ENCODE measurements at places on chromosomes 11 and 22.
A peak's percentile ranks its signal among the peaks of the same experiment; 100 is the strongest.

- DNase-seq: no peak
Observed at GRCh38 chr22:45205276-45205925, 35.3 kb downstream of the KIAA0930 start.

DNA sequence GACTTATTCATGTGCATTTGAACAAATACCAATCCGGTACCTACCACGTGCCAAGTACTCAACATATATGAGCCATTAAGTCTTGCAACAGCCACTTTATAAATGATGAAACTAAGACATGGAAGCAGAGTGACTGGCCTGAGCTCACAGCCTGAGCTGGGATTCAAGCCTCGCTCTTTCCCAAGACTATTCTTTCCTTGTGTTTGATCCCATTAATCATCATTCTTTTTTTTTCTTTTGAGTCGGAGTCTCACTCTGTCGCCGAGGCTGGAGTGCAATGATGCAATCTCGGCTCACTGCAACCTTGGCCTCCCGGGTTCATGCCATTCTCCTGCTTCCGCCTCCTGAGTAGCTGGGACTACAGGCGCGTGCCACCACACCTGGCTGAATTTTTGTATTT, 119.3 kb downstream of the ABTB2 start:
- DNase-seq: no peak

- no peak for DNase-seq
Observed at GRCh38 chr22:48224332-48224731, 1461.9 kb downstream of the TBC1D22A start.

GRCh38 chr11:10937385-10937771, 79.5 kb upstream of the ZBED5 start:
- no peak for DNase-seq

DNA sequence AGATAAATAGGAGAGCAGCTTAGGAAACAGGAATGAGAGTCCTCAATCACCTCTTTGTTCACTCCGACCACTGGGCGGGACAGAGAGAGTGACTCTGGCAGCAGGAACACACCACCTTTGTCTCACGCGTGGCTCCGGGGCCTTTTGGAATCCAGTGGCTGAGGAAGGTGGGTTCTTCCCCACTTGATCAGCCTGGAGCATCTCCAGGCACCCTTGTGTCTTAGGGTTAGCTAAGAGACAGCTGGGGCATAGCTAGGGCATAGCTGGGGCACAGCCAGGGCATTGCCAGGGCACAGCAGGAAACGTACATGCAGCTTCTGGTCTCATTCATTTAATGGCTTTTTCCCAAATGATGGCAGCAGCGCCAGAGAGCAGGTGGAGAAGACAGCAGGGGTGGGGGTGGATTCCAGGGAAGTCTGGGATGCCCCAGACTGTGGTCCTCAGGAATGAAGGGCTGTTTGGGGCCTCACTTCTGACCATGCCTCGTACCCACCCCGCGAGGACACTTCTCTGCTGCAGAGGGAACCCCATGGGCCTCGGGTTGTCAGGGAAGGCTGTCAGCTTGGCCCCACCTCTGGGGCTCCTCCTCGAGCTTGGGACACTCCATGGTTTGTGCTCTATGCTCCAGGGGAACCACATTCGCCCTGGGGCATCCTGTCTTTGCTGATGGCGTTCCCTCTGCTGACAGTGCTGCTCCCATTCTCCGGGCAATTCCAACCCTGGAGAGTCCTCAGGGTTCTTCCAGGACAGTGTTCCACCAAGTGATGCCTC, 30.4 kb upstream of the SHANK2 start:
- DNase-seq: no peak

DNA sequence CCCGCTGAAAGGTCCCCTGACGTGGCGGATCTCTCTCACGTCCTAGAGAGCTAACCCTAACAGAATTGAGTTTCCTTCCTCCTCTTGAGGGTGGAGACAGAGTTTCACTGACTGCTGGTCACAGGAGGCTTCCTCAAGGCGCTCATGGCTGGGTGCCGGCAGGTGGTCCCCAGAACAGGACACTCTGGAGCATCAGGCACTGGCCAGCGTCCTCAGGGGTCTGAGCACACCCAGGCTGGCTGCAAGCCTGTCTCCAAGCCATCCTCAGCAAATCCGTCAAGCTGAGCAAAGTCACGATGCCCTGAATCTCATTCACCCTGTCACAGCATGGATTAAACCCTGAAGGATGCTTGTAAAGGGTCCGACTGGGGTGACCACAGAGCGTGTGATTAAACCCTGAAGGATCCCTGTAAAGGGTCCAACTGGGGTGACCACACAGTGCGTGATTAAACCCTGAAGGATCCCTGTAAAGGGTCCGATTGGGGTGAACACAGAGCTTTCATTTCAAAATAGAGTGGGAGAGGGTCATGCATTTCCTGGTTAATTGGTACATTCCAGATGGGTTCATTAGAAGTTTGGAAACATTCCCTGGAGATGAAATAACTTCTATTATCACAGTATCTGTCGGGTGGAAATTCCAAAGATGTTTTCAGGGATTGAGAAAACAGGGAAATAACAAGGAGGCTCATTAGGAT, 473.0 kb downstream of the BRD1 start:
- DNase-seq: no peak

DNA sequence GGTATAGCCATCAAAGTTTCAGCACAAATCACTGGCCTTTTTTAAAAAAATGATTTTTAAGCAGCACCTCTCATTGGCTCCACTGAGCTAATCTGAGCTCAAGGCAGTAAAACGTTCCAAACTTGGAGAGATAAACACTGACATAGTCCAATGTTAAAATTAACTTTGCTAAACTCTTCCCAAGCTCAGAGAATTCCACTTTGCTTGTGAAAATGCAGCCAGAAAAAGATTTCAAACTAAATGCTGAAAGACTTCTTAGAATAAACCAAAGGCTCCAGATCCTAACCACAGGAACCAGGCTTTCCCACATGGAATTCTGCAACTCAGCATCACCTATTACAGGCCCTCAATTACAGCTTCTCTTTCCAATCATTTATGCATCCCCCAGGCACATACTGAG, 84.7 kb upstream of the GDPD4 start:
- DNase-seq: no peak

- no peak for DNase-seq
Observed at GRCh38 chr11:46290598-46291309, 13.3 kb downstream of the CREB3L1 start.

GRCh38 chr11:103849366-103849765, 187.1 kb upstream of the DDI1 start:
- DNase-seq: no peak

DNA sequence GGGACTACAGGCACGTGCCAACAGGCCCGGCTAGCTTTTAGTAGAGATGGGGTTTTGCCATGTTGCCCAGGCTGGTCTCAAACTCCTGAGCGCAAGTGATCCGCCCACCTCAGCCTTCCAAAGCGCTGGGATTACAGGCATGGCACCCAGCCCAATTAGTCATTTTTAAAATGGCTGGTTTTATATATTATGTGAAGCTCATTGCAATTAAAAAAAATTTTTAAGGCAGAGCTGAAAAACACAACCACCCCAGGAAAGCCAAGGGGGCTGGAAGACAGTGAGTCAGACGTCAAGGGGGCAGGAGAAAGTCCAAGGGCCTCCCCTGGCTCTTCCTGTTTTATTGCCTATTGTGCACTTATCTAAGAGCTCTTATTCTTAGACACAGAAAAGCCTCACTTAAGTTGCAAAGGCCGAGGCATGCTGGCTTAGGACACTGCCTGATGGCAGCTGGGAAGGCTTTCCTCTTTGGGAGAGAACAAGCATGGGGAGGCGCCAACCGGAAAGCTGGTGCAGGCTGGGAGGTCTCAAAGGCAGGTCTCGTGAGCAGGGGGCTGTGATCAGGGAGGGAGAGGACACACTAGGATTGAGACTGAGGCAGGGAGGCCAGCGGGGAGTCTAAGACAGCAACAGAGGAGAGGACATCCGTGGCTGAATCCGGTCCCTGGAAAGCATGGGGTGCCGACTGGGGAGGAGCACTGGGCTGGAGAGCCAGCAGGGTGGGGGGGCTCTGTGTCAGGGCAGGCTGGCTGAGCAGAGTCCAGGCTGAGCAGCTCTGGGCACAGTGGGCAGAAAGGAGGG, 11.1 kb upstream of the OSM start:
- DNase-seq: no peak

DNA sequence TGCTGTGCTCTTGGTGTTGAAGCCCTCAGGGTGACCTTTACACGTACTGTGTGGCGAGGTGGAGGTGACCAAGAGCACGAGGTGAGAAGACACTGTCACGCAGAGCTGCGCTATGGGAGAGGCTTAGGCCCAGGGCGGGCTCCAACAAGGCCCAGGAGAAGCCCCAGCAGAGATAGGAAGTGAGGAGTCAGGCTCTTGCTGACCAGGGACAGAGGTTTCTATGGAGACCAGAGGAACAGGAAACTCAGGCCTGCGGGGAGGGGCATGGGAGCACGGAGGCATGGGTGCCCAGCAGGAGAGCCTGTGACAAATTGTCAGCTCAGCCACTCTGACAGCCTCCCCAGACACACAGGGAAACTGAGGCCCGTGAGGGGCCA, 15.8 kb downstream of the DGKZ start:
- no peak for DNase-seq

- DNase-seq: no peak
Observed at GRCh38 chr22:33706100-33706499, 214.2 kb downstream of the LARGE1 start.

- DNase-seq: peak; percentile 79
Observed at GRCh38 chr11:10858439-10859325, 829 bp upstream of the ZBED5 start.

DNA sequence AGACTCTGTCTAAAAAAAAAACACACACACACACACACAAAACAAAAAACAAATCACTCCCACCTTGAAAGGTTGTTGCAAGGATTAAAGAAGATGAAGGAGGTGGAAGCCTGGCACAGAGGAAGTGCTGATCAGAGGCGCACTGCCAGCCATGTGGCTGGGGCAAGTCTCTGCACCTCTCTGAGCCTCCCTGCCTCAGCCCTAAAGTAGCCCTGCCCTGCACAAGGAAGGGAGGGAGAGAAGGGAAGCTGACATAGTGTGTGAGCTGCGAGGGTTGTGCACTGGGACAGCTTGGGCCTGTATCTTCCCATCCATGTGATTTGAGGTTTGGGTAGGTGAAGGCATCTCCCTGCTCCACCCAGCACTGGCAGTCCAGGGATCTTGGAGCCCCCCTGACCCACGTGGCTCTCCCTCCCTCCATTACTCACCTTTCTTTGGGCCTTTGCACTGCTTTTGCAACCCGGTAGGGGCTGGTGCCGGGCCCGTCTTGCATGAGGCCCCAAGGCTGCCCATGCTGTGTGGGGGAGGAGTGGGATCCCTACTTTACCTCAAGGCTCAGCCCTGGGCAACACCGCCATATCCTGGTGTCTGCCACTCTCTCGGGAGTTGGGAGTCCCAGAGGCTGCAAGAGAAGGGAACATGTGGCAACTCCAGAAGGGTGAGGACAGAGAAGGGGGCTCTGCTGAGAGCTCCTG, 30.5 kb downstream of the IFT27 start:
- DNase-seq: no peak

GRCh38 chr11:135033540-135033939, 621.5 kb upstream of the B3GAT1 start:
- DNase-seq: peak; percentile 49

GRCh38 chr11:116375221-116375620, 397.6 kb downstream of the BUD13 start:
- DNase-seq: no peak

GRCh38 chr11:102120437-102120973, 10.3 kb downstream of the YAP1 start:
- no peak for DNase-seq

DNA sequence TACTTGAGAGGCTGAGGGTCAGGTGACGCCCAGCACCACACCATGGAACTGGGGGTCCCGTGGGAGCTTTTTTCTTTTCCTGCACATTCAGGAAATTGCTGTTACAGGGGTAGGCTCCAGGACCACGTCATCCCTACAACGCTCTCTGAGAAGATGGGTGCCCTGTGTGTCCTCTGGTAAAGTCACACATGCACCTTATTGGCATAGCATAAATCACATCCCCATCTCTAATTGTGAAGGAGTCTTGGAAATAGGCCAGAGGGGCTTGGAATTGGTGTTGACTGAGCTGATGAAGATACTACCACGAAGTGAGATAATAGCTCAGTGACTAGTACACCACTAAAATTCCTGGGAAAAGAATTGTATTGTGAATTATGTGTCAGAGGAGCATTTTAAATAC, 57.6 kb downstream of the TNRC6B start:
- no peak for DNase-seq

- DNase-seq: no peak
Observed at GRCh38 chr11:95516786-95517185, 272.8 kb downstream of the FAM76B start.

DNA sequence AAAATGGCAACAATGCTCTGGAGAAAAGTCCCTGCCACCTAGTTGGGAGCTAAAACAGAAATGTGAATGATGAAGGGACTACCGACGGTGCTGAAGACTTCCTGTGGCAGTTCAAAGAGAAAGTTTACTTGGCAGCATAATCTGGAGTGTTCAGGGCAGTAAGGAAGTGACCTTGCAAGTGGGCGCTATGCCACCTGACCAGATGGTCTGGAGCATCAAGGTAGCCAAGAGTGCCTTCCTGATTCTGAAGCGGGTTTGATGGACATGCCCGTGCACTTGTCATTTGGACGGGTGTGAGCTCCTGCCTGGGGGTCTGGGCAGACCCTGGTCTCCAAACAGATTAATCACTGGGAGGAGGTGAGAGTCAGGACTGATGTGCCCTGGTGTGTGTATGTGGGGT, 1.8 kb upstream of the SNX19 start:
- no peak for DNase-seq

- DNase-seq: no peak
Observed at GRCh38 chr22:17842386-17842785, 68.1 kb upstream of the BID start.

DNA sequence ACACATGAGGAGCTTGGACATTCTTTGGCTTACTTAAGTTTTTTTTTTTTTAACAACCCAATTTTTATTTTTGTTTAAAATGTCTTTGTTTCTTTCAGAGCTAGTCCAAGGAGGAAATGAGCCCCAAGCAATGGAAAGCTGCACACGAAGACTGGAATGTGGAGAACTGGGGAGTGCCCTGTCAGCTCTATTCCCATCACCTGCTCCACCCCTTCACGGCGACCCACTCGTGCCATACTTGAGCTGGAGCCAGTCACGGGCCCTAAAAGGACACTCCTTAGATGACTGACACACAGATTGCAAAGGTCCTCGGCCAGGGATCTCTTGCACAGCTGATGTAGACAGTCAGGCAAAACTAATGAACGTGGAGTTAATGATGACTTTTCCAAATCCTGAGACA, 10.6 kb upstream of the SLC25A18 start:
- no peak for DNase-seq

- no peak for DNase-seq
Observed at GRCh38 chr11:22331771-22332170, 6.4 kb upstream of the SLC17A6 start.

DNA sequence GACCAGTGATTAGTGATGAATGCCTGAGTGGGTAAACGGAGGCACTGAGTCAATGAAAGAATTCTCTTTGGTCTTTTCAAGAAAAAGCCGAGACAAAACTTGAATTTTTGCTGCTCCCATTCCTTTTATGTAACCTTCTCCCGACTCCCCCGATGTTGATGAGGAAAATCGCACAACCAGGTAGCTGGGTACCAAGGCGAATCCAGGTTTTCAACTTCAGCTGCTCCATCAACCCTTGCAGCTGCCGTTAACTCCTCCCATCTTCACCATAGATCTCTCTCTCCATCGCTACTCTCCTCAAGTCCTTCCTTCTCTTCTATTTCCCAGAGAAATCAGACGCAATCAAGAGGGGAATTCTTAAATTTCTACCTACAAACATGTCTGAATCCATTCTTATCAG, 611 bp upstream of the USP2 start:
- DNase-seq: no peak

- no peak for DNase-seq
Observed at GRCh38 chr22:30027169-30027568, 53.1 kb upstream of the HORMAD2 start.

- no peak for DNase-seq
Observed at GRCh38 chr11:74849525-74850391, 99.1 kb downstream of the XRRA1 start.

Measured in NCI-H526 treated with DMSO at 0.1 percent for 48 hours (cell line).